ENCODE measurements at places on chromosomes 5 and 9.

DNA sequence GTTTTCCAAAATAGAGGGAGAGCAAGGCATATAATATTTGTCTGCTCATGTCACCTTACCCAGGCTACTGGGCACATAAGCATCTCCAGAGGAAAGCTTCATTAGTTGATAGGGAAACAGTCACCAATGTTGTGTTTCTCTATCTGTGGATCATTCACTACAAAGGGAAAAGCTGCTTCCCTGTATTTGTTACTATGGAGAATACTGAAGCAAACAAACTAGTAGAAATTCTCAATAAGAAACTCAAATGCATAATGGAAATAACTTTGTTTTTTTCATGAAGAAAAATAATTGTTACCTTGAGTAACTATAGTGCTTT, 138.2 kb downstream of the PCSK1 start:
- DNase-seq, result no peak

- DNase-seq, result no peak
Measured at GRCh38 chr9:27150746-27151406, 41.9 kb downstream of the TEK start.

DNA sequence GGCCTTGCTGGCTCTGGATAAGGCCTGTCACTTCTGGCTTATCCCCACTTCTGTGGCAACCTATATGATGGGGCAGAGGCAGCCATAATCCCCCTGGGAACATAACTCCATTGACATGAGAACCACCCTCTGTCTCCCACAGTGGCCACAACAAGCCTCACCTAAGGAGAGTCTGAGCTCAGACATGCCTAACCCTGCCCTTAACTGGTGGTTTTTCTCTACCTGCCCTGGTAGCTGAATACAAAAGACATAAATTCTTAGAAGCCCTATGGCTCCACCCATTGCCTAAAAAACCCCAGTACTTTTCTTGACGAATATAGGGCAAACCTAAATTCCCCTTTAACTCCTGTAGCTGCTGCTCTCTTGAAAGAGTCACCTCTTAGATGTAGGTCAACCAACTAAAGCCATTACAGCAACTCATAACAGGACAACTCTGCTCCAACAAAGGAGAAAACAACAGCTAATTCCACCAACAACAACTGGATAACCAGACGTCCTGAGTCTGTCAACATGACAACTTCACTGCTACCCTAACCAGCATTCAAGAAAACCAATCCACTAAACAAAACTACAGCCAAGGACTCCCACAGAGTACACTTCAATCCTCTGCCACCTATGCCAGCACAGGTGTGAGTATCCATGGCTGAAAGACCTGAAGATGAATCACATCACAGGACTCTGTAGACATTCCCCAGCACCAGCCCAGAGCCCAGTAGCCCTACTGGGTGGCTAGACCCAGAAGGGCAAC, 427.7 kb downstream of the PRELID2 start:
- DNase-seq, result no peak

DNA sequence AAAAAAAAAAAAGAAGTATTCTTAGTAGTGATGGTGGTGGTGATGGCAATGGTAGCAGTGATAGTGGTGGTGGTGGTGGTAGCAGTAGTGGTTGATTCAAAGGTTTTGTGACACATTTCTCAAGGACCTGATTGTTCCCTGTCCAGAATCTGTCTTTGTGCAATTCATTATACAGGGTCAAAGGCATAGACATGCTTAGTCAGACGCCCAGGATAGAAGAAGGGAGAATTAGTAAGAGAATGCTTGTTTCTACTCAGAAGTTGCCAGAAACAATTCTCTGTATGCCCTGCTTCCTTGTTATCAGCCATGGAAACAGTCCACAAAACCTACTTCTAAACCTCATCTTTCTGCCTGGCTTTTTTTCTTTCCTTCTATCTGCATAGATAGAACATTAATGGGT, 89.4 kb downstream of the SLC44A1 start:
- DNase-seq, result no peak

DNA sequence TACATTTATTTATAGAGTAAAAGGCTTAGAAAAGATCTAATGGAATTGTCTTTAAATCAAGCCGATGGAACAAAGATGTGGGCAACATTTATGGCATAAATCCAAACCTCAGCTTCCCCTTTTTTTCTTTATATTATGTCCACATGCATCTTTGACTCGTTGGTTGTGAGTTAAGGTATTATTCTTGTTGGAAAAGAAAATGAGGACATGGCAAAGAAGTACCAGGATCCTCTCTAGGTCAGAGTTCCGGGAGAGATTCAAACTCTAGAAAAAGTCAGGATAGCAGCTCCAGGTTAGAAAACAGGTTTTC, 508 bp upstream of the NME5 start:
- DNase-seq, result no peak

GRCh38 chr5:176779537-176779936, 30.8 kb upstream of the UNC5A start:
- no peak for DNase-seq

- DNase-seq, result no peak
Measured at GRCh38 chr5:123611406-123611709, 99.4 kb downstream of the CSNK1G3 start.

- no peak for DNase-seq
Measured at GRCh38 chr5:123997462-123998215, 485.7 kb downstream of the CSNK1G3 start.

DNA sequence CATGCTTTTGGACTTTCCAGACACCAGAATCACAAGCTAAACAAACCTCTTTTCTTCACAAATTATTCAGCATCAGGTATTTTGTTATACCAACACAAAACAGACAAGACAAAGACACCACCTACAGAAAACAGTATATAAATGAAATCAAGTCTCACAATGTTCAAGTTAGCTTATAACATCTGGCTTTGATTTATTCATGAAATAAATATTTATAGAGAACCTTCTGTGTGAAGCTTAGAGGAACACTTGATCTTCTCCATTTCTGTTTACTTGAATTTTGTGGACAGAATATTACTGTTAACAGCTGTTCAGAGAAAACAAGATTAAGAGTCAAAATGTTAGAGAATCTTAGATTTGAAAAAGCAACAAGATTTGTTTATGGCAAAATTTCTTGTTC, 137.4 kb upstream of the PRR16 start:
- DNase-seq, result no peak
